ENCODE measurements at places on chromosomes 12 and 14.

DNA sequence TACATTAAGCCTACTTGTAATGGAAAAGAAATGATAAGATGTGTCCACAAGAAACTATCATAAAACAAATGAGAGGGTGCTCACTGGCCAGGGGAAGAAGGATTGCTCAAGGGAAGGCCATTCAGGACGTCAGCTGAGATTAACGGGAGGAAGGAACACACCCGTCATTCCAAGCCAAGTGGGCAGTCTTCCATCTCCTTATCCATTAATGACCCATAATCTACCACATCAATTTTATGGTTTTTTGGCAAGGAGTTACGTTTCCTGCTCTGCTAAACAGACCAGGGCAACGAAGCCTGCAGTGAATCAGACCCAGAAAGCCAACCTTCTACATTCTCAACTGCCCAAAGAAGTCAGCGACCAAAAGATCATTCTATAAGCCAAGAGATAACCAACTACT lies 25.1 kb downstream of the PRKAB1 start:
- no peak for DNase-seq

GRCh38 chr12:63963868-63964267 lies 119.4 kb downstream of the SRGAP1 start:
- no peak for DNase-seq

DNA sequence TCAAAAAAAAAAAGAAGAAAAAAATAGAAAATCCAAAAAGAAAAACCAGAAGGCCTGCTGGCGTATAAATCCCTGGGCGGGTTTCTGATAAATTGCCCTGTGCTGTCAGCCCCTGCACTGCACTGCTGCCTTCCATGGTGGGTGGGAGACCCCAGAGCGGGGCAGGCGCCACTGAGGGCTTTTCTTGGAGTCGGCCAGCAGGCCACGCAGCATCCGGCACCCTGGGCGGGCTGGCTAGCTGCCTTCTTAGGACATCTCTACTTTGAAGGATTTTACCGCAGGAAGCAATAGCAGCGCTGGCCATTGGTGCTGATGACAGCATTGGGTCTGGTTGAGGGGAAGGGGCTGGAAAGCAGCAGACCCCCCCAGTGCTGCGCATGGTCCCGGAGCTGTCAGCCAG lies 29.1 kb downstream of the IL31 start:
- no peak for DNase-seq

DNA sequence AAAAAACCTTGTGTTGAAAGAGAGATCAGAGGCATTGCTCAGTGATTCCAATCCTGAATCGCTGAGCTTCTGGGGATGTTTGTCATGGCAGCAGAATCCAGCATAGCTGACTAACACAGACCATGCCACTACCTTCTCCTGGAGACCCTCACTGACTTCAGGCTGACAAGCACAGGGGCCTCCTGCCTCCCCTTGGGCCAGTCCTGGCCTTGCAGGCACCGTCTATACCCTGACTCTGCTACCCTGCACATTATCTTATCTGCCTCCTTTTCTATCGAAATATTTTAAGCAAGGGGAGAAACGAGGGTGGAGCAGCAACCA lies 139.8 kb downstream of the KIF26A start:
- no peak for DNase-seq

DNA sequence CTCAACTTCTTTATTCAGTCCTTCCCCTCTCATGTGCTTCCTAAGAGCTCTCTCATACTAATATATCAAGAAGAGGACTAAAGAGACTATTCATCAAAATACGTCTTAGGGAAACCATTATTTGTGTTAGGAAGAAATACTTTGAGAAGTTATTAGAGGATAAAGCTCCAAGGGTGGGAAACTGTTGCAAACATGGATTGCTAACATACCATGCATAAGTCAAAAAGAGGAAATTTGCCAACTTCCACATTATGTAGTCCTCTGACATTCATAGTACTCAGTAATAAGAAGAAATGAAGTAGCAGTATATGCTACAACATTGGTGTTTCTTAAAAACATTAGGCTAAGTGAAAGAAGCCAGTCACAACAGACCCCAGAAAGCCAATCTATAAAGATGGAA lies 128.8 kb upstream of the CLEC14A start:
- DNase-seq = no peak

DNA sequence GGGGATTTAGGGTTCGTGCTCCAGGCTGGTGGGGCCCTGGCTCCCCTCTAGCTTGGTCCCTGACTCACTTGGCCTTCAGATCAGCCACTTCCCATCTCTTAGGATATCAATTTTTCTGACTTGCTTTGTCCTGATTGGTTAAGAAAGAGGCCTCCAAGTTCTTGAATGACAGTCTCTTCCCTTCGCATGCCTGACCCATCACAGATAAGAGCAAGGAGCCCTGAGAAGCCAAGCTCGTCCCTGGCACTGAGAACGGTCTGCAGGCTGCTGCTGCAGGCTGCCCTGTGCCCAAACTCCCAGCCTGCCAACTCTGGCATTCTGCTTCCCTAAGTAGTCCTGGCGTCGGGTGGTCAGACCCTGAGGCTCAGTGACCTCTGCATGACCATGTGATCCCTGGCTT lies 794 bp upstream of the LRTM2 start:
- no peak for DNase-seq

DNA sequence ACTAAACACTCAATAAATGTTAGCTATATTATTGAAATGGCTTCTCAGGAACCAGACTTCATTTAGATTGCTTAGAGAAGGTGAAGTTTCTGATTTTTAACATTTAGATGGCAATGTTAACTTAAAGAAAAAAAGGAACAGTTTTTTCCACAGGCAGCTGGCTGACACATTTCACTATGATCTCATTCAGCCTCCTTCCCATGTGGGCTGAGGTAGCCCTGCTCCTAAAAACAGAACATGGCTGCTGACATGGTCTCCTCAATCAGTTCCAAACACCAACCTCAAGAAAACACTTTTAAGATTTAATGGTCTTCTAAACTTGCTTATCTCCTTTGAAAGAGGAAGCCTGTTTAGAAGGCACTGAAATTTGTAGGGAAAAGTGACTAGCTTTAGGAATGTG lies 23.8 kb downstream of the GNS start:
- no peak for DNase-seq
